ENCODE measurements at places on chromosomes 3 and 15. TPM values are rescaled to one million over a fixed set of nuclear protein-coding genes. Genes with fewer than 3 reads are reported as not detected.

Gene CACNA1D
- 0.55 TPM for total RNA-seq

Gene LMAN1L
- total RNA-seq, result not detected

Gene ALG1L2
- not detected for total RNA-seq

Gene BCL2A1
- total RNA-seq, result 9.7 TPM

Gene ZPLD1
- total RNA-seq, result not detected
